Stimulated activated CD4-positive, alpha-beta T cell treated with anti-CD3 and anti-CD28 coated beads, Interleukin-15, amount 100 ng/mL, for 48 hours (primary cell): ENCODE measurements at places on chromosomes 2 and 18.

GRCh38 chr2:241563031-241563507 lies 4.5 kb downstream of the BOK start:
- DNase-seq: no peak

- no peak for DNase-seq
Observed at GRCh38 chr2:30664761-30665358, 142.4 kb downstream of the CAPN13 start.

GRCh38 chr2:4937550-4937949 lies 754.6 kb upstream of the SOX11 start:
- no peak for DNase-seq

- no peak for DNase-seq
Observed at GRCh38 chr18:32891797-32892196, 119.0 kb upstream of the KLHL14 start.

DNA sequence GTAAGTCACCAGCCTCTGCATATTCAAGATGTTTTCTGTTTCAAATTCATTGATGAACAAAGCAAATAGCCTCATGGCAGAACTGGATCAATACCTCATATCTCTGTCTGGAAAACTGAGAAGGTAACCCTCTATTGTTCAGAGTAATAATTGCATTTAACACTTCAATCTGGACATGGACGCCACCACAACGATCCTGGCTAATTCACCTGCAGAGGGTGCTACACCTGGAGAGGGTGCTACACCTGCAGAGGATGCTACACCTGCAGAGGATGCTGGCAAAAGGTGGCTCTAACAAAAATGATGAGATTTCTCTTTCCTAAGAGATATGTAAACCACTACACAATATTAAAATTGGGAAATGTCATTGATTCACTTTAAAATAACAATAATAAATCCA lies 183.1 kb upstream of the HNRNPA3 start:
- no peak for DNase-seq

DNA sequence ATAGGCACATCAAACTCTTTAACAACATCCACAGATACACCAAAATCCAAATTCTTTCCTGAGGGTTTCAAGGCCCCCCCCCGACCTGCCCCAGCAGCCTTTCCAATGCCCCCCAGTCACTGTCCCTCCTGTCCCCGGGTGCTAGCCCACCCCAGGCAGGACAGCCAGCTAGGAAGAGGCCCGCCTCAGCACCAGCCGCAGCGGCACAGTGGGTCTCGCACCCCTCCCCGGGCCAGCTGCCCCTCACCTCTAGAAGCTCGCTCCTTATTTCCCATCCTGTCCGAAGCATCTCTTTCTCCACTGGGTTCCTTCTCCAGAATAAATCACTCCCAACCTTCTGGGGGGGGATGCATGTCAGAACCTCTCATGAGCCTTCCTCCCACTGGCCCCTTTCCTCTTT lies 69.4 kb downstream of the FBXO15 start:
- no peak for DNase-seq

DNA sequence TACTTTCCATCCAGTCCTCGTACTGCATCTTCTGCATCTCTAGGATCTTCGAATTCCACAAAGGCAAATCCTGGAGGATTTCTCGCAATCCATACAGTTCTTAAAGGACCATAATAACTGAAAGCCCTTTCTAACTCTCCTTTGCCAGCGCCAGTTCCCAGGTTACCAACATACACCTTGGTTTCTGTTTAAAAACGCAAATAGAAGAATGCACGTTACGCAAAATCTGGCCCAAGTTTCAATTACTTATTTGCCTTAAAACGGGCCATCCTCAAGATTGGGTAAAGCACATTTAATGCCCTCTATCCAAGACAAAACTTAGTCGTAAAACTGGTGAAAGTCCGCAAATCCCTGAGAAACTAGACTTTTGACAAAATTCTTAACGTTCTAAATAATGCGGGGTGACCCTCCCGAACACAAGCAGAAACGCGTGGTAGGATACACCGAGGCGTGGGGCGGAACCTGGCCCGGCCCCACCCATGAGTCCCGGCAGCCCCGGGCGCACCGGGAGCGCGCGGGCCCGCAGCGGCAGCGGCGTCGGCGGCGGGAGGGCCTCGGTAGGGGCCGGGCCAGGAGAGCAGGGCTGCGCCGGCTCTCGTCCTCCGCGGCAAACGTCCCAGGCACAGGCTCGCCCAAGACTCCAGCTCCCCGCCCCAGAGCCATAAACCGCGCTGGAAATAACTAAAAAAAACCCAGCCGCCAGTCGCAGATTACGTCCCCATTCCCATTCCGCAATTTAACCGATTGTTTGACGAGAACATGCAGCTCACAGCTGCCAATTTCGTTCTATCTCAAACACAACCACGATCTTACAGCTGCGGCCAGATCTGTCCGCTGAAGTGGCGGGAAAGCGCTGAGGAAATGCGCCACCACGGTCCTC lies 910 bp downstream of the SRSF7 start:
- DNase-seq: no peak

DNA sequence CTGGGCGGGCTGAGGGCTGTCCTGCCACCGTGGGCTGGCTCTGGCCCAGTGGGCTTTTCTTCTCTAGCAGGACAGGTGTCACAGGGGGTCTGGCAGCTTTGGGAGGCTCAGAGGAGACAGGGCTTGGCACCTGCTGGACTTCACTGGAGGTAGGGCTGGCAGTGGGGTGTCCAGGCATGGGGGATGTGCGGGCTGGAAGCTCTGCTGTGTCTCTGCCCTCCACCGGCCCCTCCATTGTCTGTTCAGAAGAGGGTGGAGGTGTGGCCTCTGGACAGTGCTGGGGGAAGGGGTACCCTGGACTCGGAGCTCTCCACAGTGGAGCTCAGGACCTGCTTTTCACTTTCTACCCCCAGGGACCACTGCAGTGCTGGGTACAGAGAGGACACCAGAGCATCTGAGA lies 9.2 kb downstream of the PTPRN start:
- no peak for DNase-seq

DNA sequence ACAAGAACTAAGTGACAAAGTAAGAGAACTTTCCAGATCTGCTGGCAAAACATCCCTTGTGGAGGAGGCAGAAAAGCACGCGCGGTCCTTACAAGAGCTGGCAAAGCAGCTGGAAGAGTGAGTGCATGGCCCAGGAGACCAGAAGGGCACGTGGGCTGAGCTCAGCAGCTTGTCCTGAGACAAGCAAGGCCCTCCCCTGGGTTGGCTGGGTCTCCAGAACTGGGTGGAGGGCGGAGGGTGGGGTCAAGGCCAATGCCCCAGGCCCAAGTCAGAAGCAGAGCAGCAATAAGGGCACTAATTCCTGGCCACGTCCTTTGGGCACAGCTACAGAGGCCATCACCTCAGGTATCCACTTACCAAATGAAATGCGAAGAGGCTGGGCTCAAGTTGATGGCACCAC lies 110.6 kb upstream of the TTC39C start:
- no peak for DNase-seq

DNA sequence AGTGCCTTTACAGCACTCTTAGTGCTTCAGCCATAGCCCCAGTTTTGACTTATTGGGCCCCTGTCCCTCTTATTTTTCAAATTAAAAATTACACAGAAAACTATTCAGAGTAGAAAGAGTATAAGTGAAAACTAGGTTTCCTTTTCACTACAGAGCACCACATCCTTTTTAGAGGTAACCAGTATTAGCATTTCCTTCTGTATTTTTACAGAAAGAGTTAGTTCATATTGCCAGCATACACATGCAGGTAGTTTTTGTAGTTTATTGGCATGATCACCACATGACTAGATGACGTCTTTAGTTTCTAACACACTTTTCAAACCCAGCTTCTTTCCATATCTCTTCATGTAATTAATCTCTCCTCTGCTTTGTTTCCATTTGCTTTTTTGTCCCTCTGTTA lies 66.4 kb downstream of the UBE2E3 start:
- no peak for DNase-seq

DNA sequence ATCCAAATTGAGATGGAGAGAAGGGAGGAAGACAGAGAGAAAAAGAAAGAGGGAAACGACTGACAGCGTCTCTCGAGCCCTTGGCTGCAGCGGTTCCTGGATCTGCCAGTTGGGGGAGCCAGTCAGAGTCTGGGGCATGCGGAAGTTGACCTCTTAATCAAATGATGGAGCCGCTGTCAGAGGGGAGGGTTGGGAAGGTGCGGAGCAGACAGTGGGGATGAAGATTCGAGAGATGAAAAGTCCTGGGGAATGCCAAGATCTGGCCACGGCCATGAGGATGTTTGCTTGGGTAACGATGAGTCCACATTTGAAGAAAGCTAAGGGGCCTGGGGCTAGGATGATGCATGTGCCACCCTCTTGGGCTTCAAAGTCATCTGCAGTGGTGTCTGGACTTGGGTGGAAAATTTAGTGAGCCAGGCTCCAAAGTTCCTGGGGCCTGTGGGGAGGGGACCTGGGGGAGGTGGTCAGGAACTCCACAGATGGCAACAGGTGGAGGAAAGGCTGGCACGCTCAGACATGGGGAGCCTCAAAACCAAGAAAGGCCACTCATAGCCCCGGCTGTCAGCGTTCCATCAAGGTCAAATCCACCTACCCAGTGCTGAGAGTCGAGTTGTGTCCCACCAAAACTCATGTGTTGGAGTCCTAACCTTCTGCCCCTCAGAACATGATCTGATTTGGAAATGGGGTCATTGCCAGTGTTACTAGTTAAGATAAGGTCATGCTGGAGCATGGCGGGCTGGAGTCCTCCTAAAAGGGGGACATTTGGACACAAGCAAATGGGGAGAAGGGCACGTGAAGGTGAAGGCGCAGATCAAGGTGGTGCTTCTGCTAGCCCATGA lies 200.1 kb downstream of the NDUFA10 start:
- DNase-seq: no peak

- no peak for DNase-seq
Observed at GRCh38 chr2:170578606-170579005, 136.5 kb upstream of the SP5 start.

GRCh38 chr2:1754461-1755170 lies 10.3 kb upstream of the PXDN start:
- DNase-seq: no peak

DNA sequence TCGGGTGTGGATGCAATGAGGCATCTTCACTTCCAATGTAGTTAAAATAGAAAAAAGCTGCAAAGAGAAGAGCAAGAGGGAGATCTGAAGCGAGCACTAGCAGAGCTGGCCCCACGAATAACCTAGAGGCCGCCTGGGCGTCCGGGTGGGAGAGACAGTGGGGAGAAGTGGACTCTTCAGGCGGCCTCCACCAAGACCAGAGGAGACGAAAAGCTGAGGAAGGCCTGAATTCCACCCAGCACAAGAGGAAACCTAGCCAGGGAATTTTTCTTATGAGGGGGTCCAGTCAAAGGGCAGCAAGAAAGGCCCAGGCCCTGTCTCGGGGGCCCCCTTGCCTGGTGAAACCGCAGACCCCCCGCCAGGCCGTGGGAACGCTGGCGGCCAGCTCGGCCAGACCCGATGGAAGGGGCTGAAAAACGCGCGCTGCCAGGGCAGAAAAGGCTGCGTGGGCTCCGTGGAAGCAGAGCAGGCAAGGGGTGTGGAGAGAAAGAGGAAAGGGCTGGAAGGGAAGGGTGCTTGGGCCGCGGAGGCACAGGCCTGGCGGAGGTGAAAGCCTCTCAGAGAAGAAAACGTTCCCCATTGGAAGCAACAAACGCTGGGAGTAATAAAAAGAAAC lies 69.2 kb downstream of the KCTD1 start:
- no peak for DNase-seq

- no peak for DNase-seq
Observed at GRCh38 chr2:73067043-73067442, 4.5 kb downstream of the SFXN5 start.

DNA sequence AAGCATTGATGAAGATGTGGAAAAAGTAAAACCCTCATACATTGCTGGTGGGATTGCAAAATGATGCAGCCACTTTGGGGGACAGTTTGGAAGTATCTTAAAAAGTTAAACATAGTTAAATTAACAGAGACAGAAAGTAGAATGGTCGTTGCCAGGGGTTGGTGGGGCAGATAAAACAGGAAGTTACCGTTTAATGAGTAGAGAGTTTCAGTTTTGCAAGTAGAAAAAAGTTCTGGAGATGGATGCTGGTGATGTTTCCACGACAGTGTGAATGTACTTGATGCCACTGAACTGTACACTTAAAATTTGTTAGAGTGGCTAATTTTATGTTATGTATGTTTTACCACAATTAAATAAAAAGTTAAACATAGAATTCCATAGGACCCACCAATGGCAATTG lies 44.5 kb upstream of the EGR4 start:
- DNase-seq: no peak

- DNase-seq: no peak
Observed at GRCh38 chr18:44452346-44452745, 228.3 kb upstream of the SETBP1 start.

DNA sequence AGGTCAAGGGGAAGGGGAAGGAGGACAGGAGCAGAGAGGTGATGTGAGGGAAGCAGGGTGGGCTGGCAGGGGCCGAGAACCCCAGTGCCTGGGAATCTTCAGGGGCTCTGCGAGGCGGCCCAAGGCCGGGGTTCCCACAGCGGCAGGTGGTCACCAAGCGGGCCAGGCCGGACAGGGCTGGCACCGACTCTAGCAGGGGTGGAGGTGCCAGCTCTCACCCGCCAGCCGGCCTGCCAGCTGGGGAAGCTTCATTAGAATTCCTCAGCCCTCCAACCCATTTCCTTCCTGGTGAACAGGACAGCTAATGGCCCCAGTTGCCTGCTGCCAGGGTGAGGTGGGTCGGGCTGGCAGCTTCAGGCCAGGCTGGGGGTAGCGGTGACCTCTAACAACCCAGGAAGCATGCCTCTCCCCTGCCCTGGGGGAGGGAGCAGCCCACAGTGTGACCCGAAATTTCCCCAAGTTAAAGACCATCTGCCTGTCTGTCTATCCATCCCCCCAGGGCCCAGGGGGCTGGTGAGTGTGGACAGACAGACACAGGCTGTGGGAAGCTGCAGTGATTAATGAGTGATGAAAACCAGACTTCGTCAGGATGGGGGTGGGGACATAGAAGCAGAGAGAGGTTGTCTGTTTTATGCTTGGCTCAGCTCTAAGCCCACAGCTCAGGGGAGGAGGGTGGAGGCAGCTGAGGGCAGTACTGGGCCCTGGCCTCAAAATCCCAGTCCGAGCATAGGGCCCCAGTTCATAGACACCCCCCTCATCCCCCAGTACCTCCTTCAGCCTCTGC lies 144.1 kb downstream of the ZFP36L2 start:
- no peak for DNase-seq

- no peak for DNase-seq
Observed at GRCh38 chr2:47357483-47357882, 45.5 kb upstream of the MSH2 start.

DNA sequence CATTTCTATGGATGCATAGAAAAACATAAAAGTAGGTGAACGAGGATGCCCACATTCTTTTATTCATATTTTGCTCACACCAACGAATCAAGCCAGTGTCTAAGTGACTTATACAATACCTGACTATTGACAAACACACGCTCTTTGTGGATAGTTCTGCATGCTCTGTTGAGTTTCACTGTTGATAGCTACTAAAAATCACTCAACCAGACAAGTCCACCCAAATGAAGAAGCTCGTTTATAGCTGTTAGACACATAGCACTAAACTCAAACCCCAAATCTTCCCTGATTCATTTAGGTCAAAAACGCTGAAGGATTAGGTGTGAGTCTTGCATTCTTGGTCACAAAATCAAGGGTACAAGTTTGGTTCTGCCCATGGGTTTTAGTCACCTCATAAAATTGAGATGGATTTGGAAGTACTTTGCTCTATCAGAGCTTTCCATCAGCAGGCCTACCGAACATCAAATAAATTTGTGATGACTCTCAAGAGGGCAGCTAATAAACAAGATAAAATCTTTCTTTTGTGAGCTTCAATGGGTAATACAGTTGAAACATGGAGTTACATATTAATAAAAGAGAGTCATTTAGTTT lies 92.7 kb upstream of the ETAA1 start:
- DNase-seq: no peak

- no peak for DNase-seq
Observed at GRCh38 chr2:134039912-134040581, 213.8 kb upstream of the MGAT5 start.

GRCh38 chr2:224584785-224585210 lies 365 bp downstream of the CUL3 start:
- peak; percentile 49 for DNase-seq

- DNase-seq: no peak
Observed at GRCh38 chr2:239167766-239168444, 232.9 kb downstream of the HDAC4 start.
